ENCODE measurements at places on chromosomes 13 and 19.

- no peak for DNase-seq
These were observed 29.8 kb downstream of the RAB20 start for GRCh38 chr13:110531671-110532083.

GRCh38 chr13:22777207-22777606 is 403.6 kb upstream of the SGCG start:
- DNase-seq: no peak

GRCh38 chr19:28602675-28603298 is 610.2 kb downstream of the UQCRFS1 start:
- DNase-seq: no peak

DNA sequence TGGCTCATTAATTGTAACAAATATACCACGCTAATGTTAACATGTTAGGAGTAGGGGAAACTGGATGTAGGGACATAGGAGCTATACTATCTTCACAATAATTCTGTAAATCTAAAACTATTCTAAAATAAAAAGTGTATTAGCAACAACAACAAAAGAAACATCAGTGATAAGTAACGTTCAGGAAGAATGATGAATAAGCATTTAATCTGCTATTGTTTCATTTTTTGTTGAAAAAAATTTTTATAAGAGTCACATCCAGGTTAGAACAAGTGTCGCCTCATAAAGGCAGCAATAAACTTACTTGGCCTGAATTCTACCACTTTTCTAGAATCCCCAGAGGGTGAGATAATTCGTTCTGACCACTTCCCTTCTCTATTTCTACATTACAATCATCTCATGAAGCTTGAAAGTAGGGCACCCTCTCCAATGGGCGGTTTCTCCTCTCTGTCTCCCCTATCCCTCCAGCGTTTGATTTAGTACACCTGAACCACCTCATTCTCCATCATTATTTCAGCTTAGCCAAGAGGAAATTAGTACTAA is 253.1 kb upstream of the IPO5 start:
- DNase-seq: no peak

DNA sequence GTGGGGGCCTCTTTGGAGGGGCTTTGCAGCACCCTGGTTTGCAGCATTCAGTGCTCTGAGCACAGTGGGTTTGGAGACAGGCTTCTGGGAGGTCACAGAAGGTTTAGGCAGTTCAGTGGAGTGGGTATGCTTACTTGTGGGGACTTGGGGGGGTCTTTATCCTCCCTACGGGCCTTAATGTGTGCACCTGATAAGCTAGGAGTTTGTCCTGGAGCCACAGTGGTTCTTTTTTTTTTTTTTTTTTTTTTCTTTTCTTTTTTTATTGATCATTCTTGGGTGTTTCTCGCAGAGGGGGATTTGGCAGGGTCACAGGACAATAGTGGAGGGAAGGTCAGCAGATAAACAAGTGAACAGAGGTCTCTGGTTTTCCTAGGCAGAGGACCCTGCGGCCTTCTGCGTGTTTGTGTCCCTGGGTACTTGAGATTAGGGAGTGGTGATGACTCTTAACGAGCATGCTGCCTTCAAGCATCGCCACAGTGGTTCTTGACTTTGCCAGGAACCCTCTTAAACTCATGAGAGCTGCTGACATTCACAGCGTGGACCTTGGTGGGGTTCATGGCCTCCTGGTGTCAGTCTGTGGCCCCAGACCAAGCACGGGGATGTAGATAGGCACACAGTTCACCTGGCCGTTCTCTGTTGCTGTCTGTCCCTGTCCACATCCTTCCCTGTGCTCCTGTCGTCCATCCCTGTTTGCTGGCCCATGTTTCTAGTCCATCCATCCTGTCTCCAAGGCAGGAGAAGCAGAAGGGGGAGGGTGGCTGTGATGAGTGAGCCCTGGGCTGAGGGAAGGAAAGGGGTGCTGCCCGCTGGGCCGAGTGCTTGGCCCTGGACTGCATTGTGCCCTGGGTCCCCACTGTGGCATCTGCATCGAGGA is 2.7 kb downstream of the EGLN2 start:
- DNase-seq: no peak

Data from SK-N-SH (cell line).